Activated naive CD4-positive, alpha-beta T cell treated with anti-CD3 and anti-CD28 coated beads, Interleukin-2, amount 10 ng/mL, durations not matched to agents 7 days and 5 days (primary cell): ENCODE measurements at places on chromosomes 6 and 20.

GRCh38 chr20:50350510-50351249 is 159.5 kb upstream of the PTPN1 start:
- no peaks in the 10 kb centered on the region for H3K36me3 ChIP-seq
- H3K4me1 ChIP-seq = peaks cover 44% of the 10 kb centered on the region
- no peak for DNase-seq
- H3K27me3 ChIP-seq = peaks cover 18% of the 10 kb centered on the region
- H3K4me3 ChIP-seq = no peak overlapping the region

DNA sequence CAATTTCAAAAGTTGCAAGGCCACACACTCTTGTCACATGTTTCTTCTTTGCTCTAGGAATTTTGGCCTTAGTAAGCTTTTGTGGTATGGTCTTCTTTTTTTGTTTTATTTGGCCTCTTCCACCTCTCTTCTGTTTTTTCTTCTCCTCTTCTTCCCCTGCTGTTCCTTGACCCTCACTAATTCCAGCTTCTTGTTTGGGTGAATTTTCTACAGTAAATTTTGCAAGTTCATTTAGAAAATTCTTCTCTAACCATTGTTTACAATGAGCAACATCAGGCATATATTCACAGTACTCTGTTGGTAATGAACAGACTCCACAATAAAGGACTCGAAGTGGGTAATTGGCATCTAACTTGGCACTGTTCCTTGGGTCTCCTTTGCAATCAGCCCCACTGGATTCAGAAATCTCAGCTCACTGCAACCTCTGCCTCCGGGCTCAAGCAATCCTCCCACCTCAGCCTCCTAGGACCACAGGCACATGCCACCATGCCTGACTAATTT is 5.0 kb downstream of the ASIP start:
- H3K4me3 ChIP-seq = no peak overlapping the region
- no peak overlapping the region for H3K27ac ChIP-seq
- no peaks in the 10 kb centered on the region for H3K27me3 ChIP-seq
- peaks cover 25% of the 10 kb centered on the region for H3K4me1 ChIP-seq

DNA sequence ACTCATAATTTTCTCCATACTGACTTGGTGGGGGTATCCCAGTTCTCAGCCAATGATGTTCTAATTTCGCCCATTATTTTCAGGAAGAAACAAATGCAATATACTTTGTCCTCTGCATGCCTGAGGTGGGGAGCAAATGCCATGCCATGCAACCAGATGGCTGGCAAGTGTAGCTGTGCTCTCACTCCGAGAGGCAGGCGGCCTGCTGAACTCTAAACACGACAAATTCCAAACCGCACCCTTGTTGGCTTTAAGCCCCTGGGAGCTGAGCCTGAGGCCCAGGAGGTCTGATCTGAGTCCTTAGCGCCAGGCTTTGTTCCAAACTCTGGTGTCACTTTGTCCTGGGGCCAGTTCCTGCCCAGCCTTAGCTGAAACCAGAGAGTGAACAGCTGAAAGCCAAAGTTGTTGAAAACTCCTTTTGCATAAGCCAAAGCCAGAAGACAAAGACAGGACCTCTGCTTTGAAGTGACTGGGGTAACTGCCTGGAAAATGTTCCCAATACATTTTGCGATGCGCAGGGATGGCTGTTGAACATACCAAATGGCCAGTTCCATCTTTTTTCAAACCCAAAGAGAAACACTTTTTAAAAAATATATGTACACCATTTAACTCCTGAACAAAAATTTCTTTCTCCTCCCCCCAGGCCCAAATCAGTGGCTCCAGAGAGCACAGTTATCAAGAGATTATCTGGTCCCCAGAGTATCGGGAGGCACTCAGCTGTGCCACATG is 46.2 kb downstream of the TTI1 start:
- no peaks in the 10 kb centered on the region for H3K27me3 ChIP-seq
- DNase-seq = no peak
- H3K27ac ChIP-seq = no peak overlapping the region
- peaks cover 23% of the 10 kb centered on the region for H3K4me1 ChIP-seq
- H3K4me3 ChIP-seq = no peak overlapping the region

GRCh38 chr6:116434056-116434725 is 27.0 kb upstream of the CALHM6 start:
- DNase-seq = no peak
- peaks cover 11% of the 10 kb centered on the region for H3K27me3 ChIP-seq
- H3K36me3 ChIP-seq = no peaks in the 10 kb centered on the region
- no peak overlapping the region for H3K4me3 ChIP-seq
- H3K4me1 ChIP-seq = no peaks in the 10 kb centered on the region
- no peak overlapping the region for H3K27ac ChIP-seq

DNA sequence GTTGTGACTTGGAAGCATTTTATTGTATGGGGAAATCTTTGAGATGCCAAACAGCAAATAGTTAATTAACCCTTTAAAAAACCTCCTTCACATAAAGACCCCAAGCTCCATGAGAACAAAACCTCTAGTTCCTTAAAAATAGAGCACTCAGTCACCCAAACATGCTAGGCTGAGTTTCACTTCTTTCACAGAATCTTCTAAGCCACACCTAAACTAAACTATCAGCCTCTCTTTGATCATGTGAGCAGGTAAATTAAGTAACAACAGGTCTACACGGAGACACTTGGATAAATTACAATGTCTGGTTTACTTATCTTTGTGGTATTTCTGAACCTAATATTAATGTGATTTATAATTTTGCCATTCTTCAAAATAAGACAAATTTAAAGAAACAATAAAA is 205.2 kb upstream of the MARCKS start:
- no peak for DNase-seq
- no peaks in the 10 kb centered on the region for H3K27me3 ChIP-seq
- no peaks in the 10 kb centered on the region for H3K36me3 ChIP-seq
- H3K4me3 ChIP-seq = no peak overlapping the region

DNA sequence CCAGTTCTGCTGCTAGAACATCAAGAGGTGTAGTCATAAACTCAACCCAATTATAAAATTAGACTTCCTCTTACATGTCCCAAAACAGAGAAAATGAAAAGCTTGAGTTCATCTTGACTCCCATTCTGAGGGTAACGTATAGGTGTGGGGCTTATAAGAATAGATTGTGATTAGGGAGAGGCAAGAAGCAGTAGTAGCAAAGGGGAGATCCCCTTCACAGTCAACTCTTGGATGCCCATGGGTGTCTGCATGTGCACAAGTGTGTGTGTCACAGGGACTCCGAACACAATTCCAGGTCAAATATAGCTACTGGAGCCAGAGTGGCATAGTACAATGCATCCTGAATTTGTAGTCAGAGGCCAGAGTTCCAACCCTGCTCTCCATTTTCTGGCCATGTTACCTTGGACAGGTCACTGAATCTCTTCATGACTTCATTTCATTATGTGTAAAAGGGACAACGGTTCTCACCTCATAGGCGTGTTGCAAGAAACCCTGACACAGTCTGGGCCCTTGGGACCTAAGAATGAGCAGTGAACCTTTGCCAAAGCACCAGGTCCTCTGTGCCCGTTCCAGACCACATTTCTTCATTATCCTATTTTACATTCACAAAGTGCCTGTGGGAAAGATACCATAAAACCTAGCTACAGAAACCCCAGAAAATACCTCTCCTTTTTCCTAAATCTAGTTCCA is 11.8 kb downstream of the GSTA4 start:
- peak overlapping the region; percentile 82 for H3K27ac ChIP-seq
- peaks cover 46% of the 10 kb centered on the region for H3K4me1 ChIP-seq
- peaks cover 42% of the 10 kb centered on the region for H3K27me3 ChIP-seq
- no peak overlapping the region for H3K4me3 ChIP-seq

DNA sequence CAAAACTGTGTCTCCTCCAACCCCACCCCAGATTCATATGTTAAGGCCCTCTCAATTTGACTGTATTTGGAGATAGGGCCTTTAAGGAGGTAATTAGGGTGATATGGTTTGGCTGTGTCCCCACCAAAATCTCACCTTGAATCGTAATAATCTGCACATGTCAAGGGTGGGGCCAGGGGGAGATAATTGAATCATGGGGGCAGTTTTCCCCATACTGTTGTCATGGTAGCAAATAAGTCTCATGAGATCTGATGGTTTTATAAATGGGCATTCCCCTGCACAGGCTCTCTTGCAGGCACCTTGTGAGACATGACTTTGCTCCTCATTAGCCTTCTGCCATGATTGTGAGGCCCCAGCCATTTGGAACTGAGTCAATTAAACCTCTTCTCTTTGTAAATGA is 46.6 kb upstream of the TOX2 start:
- no peaks in the 10 kb centered on the region for H3K36me3 ChIP-seq
- no peak for DNase-seq
- no peaks in the 10 kb centered on the region for H3K4me1 ChIP-seq
- H3K27ac ChIP-seq = no peak overlapping the region
- H3K27me3 ChIP-seq = peaks cover 8% of the 10 kb centered on the region
- H3K4me3 ChIP-seq = no peak overlapping the region

DNA sequence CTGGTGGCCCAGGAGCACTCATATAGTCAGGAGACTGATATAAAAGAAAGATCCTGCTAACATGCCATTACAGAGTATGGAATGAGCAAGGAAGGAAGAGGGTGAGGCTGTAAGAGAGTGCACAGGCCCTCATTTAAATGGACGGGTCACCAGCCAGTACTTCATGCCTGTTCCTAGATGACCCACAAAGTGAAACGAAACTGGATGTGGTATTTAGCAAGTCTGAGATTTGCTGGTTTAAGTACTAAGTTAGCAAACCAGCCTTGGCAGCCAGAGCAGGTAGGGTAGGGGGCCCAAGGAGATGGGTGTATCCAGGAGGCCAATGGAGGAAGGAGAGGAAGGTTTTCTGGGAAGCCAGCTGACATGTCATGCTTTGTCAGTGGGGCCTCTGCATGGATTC is 15.9 kb downstream of the NT5E start:
- DNase-seq = no peak
- H3K27ac ChIP-seq = no peak overlapping the region

- H3K4me3 ChIP-seq = no peak overlapping the region
- H3K27me3 ChIP-seq = no peaks in the 10 kb centered on the region
- no peak overlapping the region for H3K27ac ChIP-seq
- no peaks in the 10 kb centered on the region for H3K4me1 ChIP-seq
- peaks cover 24% of the 10 kb centered on the region for H3K36me3 ChIP-seq
- DNase-seq = no peak
Observed at GRCh38 chr20:34637245-34638038, 39.5 kb downstream of the PIGU start.

DNA sequence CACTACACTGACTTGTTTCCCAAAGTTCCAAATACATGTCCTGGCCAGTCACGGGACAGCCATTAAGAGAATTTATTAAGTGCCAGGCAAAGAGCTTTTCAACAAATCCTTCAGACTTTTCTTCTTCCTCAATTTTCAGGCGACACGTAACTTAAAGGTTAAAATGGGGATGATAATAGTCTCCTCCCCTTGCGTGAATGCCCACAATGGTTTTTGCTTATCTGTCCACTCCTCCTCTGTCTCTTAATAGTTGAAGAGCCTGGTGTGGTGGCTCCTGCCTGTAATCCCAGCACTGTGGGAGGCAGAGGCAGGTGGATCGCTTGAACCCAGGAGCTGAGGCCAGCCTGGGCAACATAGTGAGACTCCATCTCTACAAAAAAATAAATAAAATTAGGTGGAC is 11.4 kb upstream of the PARD6B start:
- peaks cover 19% of the 10 kb centered on the region for H3K27me3 ChIP-seq
- no peaks in the 10 kb centered on the region for H3K4me1 ChIP-seq
- H3K27ac ChIP-seq = no peak overlapping the region
- no peak for DNase-seq
- H3K4me3 ChIP-seq = no peak overlapping the region

GRCh38 chr6:123402052-123402451 is 234.7 kb downstream of the TRDN start:
- no peak overlapping the region for H3K27ac ChIP-seq
- DNase-seq = no peak
- no peaks in the 10 kb centered on the region for H3K4me1 ChIP-seq
- no peak overlapping the region for H3K4me3 ChIP-seq
- no peaks in the 10 kb centered on the region for H3K27me3 ChIP-seq

DNA sequence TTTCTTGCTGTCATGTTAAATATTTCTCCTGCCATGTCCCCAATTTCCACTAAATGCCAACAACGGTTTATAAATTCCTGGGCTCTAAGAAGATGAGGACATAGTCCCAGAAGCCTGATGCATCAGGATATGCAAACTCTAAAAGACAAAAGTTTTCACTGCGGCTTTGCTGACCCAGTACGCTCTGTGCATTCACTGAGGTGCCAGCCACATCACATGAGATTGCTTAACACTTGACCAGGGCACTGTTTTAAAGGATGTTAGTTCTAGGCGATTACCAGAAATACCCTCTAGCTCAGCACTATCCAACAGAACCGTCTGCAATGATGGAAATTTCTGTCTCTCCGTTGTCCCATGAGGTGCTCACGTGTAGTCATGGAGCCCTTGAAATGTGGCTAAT is 19.9 kb upstream of the ADTRP start:
- DNase-seq = no peak
- H3K4me1 ChIP-seq = no peaks in the 10 kb centered on the region
- H3K27ac ChIP-seq = no peak overlapping the region
- H3K27me3 ChIP-seq = no peaks in the 10 kb centered on the region
- no peak overlapping the region for H3K4me3 ChIP-seq
- H3K36me3 ChIP-seq = no peaks in the 10 kb centered on the region

- no peak for DNase-seq
- H3K27me3 ChIP-seq = peaks cover 14% of the 10 kb centered on the region
- H3K4me3 ChIP-seq = no peak overlapping the region
- H3K27ac ChIP-seq = no peak overlapping the region
Observed at GRCh38 chr6:167415441-167415961, 90.6 kb downstream of the TTLL2 start.

- no peaks in the 10 kb centered on the region for H3K27me3 ChIP-seq
- no peaks in the 10 kb centered on the region for H3K36me3 ChIP-seq
- no peak overlapping the region for H3K4me3 ChIP-seq
- no peak for DNase-seq
- H3K27ac ChIP-seq = no peak overlapping the region
- no peaks in the 10 kb centered on the region for H3K4me1 ChIP-seq
Observed at GRCh38 chr6:55379471-55379870, 52.2 kb downstream of the GFRAL start.

- no peaks in the 10 kb centered on the region for H3K4me1 ChIP-seq
- H3K36me3 ChIP-seq = peaks cover 46% of the 10 kb centered on the region
- H3K4me3 ChIP-seq = no peak overlapping the region
- no peaks in the 10 kb centered on the region for H3K27me3 ChIP-seq
- no peak for DNase-seq
Observed at GRCh38 chr6:130159956-130160355, 62.8 kb downstream of the SAMD3 start.

DNA sequence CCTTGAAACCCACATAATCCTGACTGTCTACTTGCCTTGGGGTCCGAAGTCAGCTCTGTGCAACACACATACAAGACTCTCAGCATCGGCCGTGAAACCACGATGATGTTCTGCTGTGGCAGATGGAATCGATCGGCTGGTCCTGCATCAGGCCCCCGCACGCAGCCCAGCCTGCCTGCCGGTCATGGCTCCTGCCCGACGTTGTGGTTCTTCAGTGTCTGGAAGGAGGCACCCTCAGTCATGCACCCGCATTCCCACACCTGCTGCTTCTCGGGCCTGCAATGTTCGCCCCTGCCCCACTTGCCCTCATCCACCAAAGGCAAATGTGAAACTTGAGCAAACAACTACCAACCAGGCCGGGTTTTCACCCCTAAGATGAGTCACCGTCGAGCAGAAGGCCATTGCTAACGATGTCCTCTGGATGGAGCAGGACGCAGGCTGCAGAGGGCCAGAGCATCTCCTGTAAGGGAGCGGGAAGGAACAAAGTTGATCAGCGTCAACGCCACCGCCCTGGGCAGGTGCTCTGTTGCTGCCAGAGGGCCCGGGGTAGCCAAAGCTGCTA is 128.9 kb upstream of the PDE10A start:
- no peaks in the 10 kb centered on the region for H3K27me3 ChIP-seq
- DNase-seq = no peak
- H3K4me1 ChIP-seq = no peaks in the 10 kb centered on the region
- H3K27ac ChIP-seq = no peak overlapping the region
- H3K36me3 ChIP-seq = no peaks in the 10 kb centered on the region
- no peak overlapping the region for H3K4me3 ChIP-seq

GRCh38 chr6:14634072-14634471 is 516.5 kb downstream of the CD83 start:
- peak; percentile 45 for DNase-seq
- H3K27me3 ChIP-seq = peaks cover 42% of the 10 kb centered on the region
